ENCODE measurements at places on chromosomes 1 and 21.
A peak's percentile ranks its signal among the peaks of the same experiment; 100 is the strongest.

DNA sequence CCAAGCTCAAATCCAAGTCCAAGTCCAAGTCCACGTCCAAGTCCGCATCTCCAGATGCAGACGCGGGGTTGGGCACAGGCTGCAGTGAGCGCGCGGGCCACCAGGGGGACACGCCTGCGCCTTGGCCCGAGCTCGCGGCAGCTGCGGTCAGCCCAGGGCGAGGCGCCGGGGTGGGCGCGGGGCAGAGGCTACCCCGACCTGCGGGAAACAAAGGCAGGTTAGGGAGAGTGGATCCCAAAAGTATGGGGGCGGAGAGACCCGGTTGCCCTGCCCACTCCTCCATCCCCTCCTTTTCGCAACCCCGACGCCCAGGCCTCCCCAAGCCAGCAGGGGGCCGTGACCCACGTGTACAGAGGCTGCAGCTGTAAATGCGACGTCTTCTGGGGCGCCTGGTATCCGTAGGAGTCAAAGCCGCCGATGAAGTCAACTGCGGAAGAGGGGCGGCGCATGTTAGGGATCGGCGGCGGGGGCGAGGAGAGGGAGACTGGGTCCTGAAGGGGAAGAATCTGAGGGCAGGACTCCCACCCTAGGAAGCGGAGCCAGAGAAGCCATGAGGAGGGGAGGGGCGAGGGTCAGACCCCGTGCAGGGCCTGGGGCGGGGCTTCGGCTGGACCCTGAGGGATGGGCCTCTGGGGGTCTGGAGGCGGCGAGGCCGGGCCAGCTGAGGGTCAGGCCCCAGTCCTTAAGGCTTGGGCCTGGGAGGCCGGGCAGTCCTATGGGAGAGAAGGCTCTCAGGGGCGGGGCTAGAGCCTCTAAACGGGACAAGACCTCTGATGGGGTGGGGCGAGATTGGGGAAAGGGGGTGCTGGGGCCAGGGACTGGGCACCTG is 58.0 kb downstream of the NKAIN1 start:
- DNase-seq: no peak

DNA sequence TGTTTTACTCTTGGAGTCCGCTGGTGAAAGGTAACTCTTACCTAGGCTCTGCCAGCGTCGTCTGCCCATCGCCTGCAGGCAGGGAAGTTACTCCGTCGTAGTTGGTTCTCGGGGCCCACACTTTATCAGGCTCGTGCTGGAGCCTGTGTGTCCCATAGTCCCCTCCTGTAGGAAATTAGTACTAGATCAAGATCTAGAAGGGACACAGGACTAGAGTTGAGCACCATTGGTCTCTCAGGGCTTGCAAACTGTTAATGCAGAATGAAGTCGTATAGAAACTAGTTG is 940 bp downstream of the SRRM1 start:
- no peak for DNase-seq

GRCh38 chr1:68377098-68377497 is 72.7 kb downstream of the RPE65 start:
- DNase-seq: no peak

GRCh38 chr1:232267092-232267836 is 362.7 kb downstream of the SIPA1L2 start:
- DNase-seq: no peak

DNA sequence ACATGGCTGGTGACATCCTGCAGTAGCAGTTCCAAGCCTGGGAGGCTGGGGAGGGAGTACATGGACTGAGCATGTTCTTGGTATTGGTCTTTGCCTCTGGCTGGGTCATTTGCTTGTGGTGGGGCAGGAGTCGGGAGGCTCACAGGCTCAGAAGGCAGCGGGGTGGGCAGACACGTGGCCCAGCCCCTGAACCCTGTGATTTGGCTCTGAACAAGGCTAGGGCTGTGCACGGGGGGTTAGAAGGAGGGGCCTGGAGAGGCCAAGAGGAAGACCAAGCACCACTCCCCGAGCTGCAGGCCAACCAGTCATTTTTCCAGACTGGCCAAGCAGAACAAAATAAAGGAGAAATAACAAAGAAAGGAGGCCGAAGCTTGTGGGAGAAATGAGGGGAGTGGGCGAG is 9.7 kb upstream of the PRELP start:
- DNase-seq: peak; percentile 89

GRCh38 chr1:32651461-32652073 is 559 bp downstream of the RBBP4 start:
- no peak for DNase-seq
